ENCODE measurements at places on chromosomes 5 and 9.

- no peak for DNase-seq
Observed at GRCh38 chr5:34516686-34517085, 139.4 kb upstream of the RAI14 start.

- DNase-seq = no peak
Observed at GRCh38 chr5:128192368-128192767, 108.8 kb downstream of the SLC12A2 start.

DNA sequence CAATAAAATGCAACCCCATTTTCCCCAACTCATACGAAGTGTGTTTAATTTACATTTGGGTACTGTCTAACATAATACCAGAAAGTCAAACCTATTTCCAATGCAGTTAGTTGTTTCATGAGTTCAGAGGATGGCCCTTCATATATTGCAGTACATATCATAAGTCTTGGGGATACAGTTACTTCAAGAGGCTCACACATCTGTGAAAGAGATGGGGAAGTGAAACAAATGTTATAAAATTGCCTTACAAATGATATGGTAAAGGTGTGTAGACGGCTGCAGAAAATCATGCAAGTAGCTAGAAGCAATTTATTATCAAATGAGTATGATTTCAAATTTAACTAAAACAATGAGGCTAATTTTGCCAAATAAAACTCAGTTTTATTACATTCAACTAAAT lies 219.0 kb upstream of the CDH12 start:
- no peak for DNase-seq

DNA sequence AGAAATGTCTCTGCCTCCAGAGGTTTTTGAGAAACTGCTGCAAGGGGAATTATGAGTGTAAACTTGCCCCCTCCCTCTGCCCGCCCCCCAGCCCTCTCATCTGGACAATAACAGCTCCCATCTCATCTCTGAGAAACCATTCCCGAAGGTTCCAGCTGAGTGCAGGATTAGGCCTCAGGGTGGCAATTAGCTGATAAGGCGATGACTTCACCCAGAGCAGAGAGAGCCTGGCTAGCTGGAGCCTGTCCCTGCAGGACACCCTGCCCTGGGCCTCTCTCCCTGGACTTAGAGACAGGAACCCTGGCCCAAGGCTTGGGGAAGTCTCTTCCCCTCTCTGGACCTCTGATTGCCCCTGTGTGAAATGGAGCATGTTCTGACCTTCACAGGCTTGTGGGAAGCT lies 45.7 kb upstream of the HAND1 start:
- peak; percentile 89 for DNase-seq

DNA sequence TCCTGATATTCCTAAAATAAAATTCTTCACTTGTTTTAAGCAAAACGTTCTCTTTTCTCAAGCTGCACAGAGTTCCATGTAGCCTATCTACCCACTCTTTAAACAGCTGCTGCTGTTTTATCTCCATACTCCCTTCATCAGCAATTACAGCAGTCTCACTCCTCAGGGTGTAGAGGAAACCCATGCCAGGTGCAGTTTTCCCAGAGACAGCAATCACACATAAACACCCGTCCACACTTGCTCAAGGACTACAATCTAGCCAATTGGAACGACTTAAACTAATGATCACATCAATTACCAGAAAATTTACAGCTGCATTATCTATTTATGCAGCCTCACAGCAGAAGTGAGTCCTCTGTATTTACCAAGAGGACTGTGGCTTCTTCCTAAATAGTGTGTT lies 141.7 kb downstream of the HTR1A start:
- peak; percentile 36 for DNase-seq

GRCh38 chr5:119070578-119070827 lies 384 bp upstream of the DMXL1 start:
- no peak for DNase-seq

- no peak for DNase-seq
Observed at GRCh38 chr5:59133764-59134261, 550.9 kb downstream of the RAB3C start.

DNA sequence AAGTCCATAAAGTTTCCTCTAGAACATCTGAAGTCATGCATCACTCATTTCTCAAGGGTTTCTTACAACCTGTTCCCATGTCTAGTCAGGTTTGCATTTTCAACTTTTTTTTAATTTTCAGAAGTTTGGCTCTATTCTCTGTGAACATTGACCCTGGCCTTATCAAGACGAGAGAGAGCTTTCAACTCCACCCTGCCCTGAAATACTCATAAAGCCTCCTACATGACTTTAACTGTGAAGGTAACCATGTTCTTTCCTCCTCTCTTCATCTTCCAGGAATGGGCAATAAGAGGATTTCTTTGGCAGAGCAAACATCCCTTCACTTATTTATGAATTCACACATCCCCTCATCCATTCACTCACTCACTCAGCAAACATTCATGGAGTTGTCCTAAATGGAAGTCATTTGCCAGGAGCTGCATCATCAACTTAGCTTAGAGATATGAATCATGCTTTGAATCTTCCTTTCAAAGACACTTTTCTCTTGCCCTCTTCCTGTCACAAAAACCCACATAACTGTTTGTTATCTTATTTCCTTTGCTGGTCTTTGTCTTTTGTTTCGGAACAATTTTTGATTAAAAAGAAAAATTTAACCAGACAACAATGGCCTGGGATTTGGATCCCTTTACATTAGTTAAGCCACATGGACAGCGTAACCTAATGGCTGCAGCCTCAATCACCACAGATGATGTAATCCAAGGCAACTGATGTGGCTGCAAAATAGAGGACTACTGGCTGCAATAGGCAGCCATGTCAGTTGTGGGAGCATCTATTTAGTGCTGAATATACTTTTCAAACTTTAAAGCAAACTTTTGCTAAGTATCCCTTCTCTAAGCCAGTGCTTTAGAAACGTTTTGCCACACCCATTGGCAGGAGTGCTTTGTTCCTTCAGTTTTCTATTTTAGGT lies 43.0 kb upstream of the GNAQ start:
- DNase-seq = no peak

DNA sequence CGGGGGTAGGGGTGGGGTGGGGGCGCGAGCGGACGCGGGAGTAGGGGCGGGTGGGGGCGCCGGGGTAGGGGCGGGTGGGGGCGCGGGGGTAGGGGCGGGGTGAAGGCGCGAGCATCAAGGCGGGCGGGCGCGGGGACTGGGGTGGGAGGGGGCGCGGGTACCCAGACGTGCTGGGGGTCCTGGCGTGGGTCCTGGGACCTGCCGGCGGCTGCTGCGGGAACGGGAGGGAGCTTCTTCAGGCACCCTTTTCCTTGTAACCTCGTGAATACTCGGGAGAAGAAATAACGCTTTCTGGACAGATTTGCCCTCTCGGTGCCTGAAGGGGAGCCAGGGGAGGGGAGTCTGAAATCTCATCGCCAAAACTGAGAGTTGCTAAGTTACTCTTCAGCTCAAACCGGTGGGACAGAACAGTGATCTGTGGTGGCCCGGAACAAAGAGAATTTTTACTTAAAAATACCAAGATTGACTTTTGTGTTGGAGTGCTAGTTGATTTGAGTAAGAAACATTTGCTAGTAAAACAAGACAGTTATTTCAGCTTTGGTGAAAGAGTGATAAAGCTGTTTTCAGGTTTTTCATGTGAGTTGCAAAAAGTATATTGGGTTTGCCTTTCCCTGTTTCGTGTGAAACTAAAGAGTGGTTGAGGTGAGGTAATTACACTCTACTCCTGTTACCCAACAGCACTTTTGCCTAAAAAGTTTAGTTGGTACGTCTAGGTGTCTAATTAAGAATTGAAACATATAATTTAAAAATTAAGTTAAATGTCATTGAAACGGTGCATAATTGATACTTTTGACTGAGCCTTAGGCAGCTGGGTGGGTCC lies 643 bp downstream of the PLEKHG4B start:
- DNase-seq = no peak

DNA sequence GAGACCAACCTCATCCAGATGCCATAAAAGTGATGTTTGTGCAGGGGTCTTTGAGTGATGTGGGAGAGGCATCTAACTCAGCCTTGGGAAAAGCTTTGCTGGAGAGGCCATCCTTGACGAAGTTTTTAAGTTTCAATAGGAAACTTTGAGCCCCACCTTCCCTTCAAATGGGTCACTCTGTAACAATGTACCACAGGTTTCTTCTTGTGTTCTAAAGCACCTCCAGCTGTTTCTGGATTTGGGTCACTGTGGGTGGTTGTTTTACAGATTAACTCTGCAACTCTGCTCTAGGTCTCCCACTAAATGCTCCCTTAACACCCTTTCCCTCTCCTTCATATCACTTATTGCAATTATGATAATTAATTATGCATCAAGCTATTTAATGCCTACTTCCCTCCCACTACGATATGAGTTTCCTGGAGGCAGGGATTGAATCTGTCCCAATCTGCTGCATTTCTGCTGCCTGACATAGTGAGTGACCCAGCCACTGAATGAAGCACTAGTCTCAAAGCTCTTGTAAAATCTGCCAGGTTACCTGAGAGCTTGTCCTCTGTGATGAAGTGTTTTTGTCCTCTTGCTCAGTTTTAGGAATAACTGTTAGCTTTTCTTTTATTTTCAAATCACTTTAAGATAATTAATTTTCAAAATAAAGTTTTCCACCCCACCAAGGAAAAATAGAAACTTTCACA lies 60.5 kb upstream of the PUM3 start:
- DNase-seq = no peak

DNA sequence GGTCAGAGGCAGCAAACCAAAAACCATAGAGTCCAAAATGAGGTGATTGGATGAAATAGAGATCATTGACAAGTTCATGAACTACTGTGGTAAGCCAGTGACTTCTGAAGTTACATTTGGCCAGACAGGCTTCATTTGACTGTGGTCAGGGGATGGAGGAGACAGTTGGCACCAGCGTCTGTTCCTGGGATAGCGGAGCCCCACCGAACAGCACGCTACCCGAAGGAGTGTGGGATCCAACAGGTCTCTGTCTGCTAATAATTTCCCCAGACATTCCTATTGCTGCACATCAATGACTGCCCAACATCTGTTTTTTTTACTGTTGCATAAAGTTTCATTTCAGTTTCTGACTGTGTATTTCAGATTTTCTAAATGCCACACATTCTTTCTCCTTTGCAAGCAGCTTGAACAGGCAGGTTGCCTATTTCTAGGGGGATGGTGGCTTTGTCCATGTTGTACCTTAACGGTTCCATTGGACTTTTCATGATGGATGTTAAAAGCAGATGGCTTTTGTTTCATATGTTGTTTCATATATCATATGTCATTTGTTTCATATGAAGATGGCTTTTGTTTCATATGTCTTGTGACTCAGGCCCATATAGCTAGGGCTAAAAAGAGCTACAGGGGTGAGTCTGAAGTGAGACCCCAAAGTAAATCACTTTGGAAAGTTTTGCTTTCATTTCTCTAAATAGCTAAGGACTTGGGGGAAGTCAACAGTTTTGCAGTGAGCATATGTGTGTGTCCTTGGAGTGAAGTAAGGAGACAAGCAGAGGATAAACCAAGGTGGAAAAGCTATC lies 180.8 kb downstream of the GOLPH3 start:
- DNase-seq = no peak

DNA sequence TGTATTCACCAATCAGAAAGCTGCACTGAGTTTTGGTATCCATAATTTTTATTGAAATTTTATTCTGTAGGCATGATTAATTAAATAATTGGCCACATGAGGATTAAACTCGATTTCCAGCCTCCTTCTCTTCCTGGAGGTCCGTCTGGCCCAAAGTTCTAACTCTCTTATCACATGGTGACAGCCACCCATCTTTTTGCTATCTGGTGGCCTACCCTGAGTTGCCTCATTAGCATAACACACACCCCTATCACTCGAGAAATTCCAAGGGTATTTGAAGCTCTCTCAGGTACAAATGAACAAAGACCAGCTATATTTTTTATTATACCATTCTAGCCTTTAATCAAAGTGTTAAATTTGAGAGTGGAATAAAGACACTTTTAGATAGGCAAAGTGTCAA lies 57.7 kb downstream of the APC start:
- DNase-seq = no peak

- no peak for DNase-seq
Observed at GRCh38 chr5:6838736-6839135, 125.5 kb downstream of the TENT4A start.

- peak; percentile 69 for DNase-seq
Observed at GRCh38 chr9:96084331-96084734, 208.8 kb downstream of the ERCC6L2 start.

DNA sequence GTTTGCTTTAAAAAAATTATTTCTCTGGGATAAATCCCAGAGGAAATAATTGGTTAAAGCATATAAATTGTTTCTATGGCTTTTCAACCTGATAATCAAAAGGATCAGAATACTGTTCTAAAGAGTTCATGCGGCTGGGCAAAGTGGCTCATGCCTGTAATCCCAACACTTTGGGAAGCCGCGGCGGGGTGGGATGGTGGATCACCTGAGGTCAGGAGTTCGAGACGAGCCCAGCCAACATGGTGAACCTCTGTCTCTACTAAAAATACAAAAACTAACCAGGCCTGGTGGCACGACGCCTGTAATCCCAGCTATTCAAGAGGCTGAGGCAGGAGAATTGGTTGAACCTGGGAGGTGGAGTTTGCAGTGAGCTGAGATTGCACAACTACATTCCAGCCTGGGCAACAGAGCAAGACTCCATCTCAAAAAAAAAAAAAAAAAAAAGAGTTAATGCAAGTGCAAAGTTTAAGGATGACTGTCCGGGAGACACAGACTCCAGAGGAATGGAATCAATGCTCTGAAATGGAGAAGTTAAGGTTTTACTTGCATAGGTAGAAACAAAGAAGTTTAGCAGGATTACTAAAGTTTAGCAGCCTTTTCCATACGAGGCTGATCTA lies 16.6 kb upstream of the GRHPR start:
- no peak for DNase-seq

DNA sequence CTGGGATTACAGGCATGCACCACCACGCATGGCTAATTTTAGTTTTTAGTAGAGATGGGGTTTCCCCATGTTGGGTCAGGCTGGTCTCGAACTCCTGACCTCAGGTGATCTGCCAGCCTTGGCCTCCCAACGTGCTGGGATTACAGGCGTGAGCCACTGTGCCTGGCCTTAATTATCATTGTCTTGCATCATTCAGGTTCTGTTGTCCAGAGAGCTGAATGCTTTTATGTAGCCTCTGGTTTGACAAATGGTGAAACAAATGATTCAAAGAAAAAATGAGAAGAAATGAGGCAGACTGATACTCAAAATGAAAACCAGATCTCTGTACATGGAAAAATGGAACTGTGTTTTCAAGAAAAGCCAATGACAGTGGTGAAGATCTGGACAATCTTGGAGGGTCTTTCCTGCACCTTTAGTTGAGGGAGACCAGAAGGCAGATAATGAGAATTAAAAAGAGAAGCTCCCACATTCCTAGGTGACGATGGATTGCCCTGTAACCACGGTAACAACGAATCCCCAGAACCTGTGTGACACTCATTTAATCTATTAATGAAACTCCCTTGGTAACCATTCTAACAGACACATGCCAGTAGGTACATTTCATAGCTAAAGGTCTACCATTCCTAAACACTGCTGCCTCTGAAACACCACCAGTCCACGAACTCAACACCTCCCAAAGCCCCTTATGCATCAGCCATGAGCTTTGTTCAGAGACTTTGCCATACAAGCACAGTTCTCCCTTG lies 1.6 kb downstream of the TEX48 start:
- no peak for DNase-seq

- no peak for DNase-seq
Observed at GRCh38 chr5:90626493-90626892, 67.9 kb downstream of the ADGRV1 start.

Measured in SK-N-DZ (cell line).